ENCODE measurements at places on chromosomes 1 and 21. TPM values are rescaled to one million over a fixed set of nuclear protein-coding genes. Genes with fewer than 3 reads are reported as not detected.

HMGB4 gene
- total RNA-seq = not detected

C1orf141 gene
- not detected for total RNA-seq

ABCB10 gene
- 13.7 TPM for total RNA-seq

TFF2 gene
- total RNA-seq = not detected

ERO1B gene
- 11.8 TPM for total RNA-seq

CYYR1 gene
- 27.6 TPM for total RNA-seq

CELA3A gene
- not detected for total RNA-seq

OR2T33 gene
- total RNA-seq = not detected

TFB2M gene
- total RNA-seq = 13.6 TPM

SPRR2F gene
- total RNA-seq = not detected

VASH2 gene
- 1.5 TPM for total RNA-seq

S100A14 gene
- total RNA-seq = 51.3 TPM

COL6A2 gene
- 357 TPM for total RNA-seq

EFNA1 gene
- 111 TPM for total RNA-seq

SPRR2E gene
- total RNA-seq = not detected

TARS2 gene
- total RNA-seq = 28.6 TPM

PDC gene
- total RNA-seq = not detected

RSPH1 gene
- total RNA-seq = 7.8 TPM

GPR137B gene
- total RNA-seq = 36.8 TPM

FAM163A gene
- 0.16 TPM for total RNA-seq

FMO4 gene
- 5.1 TPM for total RNA-seq

NDUFS2 gene
- total RNA-seq = 94.1 TPM

SMYD2 gene
- total RNA-seq = 48.8 TPM

CTBS gene
- total RNA-seq = 16.5 TPM

NTRK1 gene
- total RNA-seq = 1.7 TPM

FGR gene
- 17.2 TPM for total RNA-seq

CNR2 gene
- not detected for total RNA-seq

LDLRAD1 gene
- total RNA-seq = not detected

DENND2C gene
- total RNA-seq = 8.4 TPM

RGS8 gene
- not detected for total RNA-seq

SAMSN1 gene
- total RNA-seq = 8.3 TPM

HCRTR1 gene
- total RNA-seq = not detected

FNDC5 gene
- 1.7 TPM for total RNA-seq

C1orf94 gene
- not detected for total RNA-seq

NPHS2 gene
- not detected for total RNA-seq

DNASE2B gene
- total RNA-seq = 0.34 TPM

FHL3 gene
- 18.2 TPM for total RNA-seq

MRAP gene
- not detected for total RNA-seq

AQP10 gene
- total RNA-seq = not detected

SPATA21 gene
- total RNA-seq = not detected

MTMR11 gene
- total RNA-seq = 14.6 TPM

TMPRSS15 gene
- total RNA-seq = not detected

COQ8A gene
- 32.7 TPM for total RNA-seq

TMEM269 gene
- total RNA-seq = 0.18 TPM

RNF186 gene
- total RNA-seq = not detected

TEX38 gene
- 0.39 TPM for total RNA-seq

SLAMF7 gene
- total RNA-seq = 24.0 TPM

CDK18 gene
- 28.6 TPM for total RNA-seq

RPAP2 gene
- total RNA-seq = 44.8 TPM

All from ureter (tissue), 1 donor.